ENCODE measurements at places on chromosomes 6 and 20.

- DNase-seq: no peak
Measured at GRCh38 chr6:53391170-53391569, 42.4 kb upstream of the ELOVL5 start.

GRCh38 chr20:32183947-32184635 lies 23.5 kb downstream of the PLAGL2 start:
- no peak for DNase-seq

DNA sequence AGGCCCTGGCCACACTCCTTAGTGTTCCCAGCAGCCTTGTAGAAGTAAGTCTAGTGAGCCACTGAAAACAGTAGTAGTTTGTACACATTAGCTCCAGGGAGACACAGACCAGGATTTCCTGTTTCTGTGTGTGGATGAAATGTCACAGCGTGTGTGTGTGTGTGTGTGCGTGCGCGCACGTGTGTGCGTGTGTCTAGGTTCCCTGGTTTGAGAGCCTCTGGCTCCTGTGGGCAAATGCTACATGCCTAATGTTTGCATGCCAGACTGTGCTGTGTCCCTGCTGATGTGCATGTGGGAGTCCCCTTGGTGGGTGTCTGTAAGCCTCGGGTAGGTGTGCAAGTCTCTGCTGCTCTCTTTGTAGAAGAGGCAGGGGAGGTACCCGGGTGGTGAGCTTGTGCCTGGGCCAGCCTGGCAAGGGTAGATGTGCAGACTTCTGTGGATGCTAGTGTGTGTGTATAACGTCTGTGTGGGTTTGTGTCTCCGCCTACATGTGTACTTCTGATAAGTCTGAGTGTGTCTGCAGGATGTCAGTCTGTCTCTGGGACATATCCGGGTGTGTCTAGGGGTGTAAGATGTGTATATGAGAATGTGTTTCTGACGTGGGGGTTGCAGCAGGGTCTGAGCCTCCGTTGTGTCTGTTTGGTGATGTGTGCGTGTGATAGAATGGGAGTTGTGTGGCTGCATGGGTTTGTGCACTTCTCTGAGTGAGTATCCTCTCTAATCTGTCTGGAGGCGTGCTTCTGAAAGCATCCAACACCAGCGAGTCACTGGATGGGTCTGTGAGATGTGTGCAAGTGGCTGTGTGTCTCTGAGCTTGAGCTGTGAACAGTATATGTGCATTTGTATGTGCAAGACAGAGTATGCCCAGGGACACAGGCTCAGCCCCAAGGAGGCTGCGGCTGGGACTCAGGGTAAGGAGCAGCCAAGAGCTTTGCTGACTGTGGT lies 19.0 kb upstream of the TLDC2 start:
- peak; percentile 60 for DNase-seq

- DNase-seq: no peak
Measured at GRCh38 chr6:144664947-144665346, 379.8 kb downstream of the UTRN start.
